Stimulated activated CD8-positive, alpha-beta memory T cell treated with anti-CD3 and anti-CD28 coated beads, Interleukin-4, amount 100 ng/mL, for 24 hours (primary cell): ENCODE measurements at places on chromosomes 7 and 10.

DNA sequence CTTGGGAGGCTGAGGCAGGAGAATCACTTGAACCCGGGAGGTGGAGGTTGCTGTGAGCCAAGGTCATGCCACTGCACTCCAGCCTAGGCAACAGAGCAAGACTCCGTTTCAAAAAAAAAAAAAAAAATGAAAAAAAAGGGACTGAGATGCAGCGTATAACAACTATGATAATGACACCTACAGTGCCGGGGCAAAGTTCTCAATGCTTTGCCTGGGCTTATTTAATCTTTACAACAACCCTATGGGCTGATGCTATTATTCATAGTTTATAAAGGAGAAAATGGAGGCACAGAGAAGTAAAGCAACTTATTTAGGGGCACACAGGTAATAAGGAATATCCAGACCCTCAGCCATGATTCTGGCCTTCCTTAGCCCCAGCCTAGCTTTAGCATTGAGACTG lies 47.6 kb downstream of the SUGCT start:
- DNase-seq: no peak

- no peak for DNase-seq
These were observed 225.7 kb upstream of the AOAH start for GRCh38 chr7:36949711-36950600.

GRCh38 chr10:66926841-66927240 lies 1.0 kb downstream of the LRRTM3 start:
- no peak for DNase-seq

GRCh38 chr7:76065016-76065612 lies 17.2 kb downstream of the MDH2 start:
- no peak for DNase-seq

DNA sequence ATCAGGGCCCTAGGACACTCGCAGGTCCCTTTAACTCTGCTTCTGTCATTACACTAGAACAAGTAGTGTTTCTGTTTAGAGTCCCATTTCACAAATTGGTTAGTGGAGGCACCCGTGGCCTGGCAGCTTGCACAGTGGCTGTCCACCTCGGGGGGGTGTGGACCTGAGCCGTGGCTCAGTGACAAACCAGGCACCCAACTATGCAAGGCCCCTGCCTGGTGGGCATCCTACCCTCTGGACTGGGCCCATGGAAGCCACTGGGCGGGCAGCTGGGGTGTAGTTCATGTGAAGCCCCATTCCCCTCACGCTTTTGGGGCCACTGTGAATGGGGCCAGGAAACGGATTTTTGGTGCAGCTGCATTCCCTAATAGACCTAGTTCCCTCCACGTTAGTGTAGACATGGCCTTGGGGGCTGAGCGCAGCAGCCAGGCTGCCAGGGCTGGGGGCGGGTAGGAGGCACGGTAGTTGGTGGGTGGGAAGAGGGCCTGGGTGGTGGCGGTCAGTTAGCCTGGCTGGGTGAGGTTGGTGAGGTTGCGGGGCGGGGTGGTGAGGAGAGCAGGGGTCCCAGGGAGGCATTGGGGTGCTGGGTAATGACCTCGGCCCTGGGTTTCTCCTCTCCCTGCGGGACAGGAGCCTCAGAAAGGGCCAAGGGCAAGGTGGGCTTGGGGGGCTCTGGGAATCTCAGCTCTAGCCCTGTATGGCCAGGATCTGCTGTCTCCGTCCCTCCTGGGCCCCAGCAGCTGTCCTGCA lies 18.7 kb downstream of the ZNF316 start:
- no peak for DNase-seq

GRCh38 chr7:12107841-12108254 lies 103.2 kb upstream of the TMEM106B start:
- DNase-seq: no peak

DNA sequence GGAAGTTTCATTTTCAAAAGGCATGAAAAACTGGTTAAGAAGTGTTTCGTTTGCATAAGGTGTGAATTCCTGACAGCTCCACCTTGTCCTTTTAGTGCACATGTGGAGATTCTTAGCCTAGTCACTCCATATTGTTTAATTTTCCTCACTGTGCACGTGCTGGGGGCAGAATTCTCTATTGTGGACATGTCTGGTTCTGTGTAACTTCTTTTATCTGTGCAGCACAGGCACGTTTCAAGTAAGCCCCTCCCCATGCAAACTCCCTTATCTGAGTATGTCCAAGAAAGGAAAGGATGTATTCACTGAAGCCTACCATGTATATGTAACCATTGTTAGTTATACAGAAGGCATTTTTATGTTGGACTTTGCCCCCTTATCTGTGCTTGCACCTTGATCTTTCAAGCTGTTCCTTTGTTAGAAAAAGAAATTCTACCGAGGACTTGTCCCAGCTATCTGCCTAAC lies 1346.3 kb downstream of the REEP3 start:
- no peak for DNase-seq

- DNase-seq: no peak
These were observed 35.2 kb upstream of the RET start for GRCh38 chr10:43041422-43042342.

GRCh38 chr7:28507525-28508282 lies 95.4 kb downstream of the CREB5 start:
- no peak for DNase-seq

- no peak for DNase-seq
These were observed 82.5 kb downstream of the VWDE start for GRCh38 chr7:12320987-12321647.

DNA sequence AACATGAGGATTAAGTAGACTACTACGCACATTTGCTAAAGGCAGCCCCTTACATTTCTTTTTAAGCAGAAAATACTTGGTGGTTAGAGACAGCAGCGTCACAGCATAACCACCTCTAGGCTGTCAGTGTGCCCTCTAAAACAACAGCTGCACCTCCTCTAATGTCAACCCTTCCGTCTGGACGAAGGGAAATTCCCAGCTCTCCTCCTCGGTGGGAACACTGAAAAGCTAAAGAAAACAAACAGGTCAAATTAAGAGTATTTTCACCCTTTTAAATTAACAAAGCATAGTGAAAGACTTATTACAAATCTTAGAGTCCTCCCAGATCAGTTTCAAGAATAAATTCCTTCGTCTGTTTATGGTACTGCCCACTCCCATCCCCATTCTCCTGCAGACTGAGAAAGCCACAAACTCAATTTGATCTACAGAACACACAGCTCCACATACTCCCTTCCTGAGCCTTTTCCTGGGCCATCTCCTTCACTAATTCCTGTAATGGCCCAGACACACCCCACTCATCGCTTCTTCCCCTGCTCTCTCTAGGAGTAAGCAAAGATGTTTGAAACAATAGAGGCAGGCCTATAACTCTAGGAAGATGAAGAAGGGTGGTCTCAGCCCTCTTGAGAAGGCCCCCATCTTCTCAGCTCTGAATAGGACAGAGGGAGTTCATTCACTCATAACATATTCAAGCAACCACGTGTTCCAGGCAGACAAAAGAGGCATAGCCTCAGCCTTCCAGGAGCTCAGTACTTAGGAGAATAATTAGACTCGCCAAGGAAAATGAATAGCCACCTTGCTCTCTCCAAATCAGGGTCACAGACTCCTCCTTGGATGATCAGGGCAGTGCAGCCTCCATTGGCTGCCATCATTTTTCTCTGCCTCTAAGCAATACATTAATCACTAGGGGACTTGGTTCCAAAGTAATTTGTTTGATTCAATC lies 47.5 kb upstream of the HNRNPH3 start:
- DNase-seq: no peak

- DNase-seq: no peak
These were observed 365.2 kb downstream of the HGF start for GRCh38 chr7:81404669-81405068.
